Stimulated activated CD4-positive, alpha-beta T cell treated with anti-CD3 and anti-CD28 coated beads, Interleukin-1b, Interleukin-23, amount 100 ng/mL, for 1 hour (primary cell): ENCODE measurements at places on chromosomes 2 and 18.

DNA sequence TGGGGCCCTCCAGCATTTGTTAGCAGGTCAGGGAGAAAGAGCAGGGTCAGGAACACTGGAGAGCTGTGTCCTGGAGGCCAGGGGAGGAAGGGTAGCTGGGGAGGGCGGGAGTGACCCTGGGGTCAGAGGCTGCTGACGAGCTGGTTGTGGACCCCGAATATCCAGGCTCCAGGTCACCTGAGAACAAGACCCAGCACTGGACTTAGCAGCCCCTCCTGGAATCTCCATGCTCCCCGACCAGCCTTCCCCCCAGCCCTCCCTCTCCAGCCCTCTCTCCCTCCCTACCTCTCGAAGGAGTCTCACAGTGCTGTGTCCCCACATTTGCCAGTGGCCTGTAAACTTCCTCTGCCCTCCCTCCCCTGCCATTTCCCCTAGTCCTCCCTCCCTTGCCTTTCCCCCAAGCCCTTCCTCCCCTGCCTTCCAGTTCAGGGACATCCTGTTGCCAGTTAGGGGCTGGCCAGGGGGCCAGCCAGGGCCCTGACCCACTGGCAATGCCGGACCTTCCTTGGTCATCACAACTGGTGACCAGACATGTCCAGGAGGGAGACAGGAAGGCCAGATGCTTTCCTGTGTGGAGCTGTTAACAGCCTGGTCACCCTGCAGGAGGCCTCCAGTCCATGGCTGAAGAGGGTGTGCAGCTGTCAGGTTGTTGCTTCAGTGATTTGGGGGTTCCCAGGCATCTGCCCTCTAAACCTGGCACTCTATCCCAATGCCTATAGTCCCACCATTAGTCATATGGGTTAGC lies 50.0 kb upstream of the FAHD2A start:
- DNase-seq: no peak

- no peak for DNase-seq
Observed at GRCh38 chr2:98026927-98027522, 31.3 kb upstream of the TMEM131 start.

DNA sequence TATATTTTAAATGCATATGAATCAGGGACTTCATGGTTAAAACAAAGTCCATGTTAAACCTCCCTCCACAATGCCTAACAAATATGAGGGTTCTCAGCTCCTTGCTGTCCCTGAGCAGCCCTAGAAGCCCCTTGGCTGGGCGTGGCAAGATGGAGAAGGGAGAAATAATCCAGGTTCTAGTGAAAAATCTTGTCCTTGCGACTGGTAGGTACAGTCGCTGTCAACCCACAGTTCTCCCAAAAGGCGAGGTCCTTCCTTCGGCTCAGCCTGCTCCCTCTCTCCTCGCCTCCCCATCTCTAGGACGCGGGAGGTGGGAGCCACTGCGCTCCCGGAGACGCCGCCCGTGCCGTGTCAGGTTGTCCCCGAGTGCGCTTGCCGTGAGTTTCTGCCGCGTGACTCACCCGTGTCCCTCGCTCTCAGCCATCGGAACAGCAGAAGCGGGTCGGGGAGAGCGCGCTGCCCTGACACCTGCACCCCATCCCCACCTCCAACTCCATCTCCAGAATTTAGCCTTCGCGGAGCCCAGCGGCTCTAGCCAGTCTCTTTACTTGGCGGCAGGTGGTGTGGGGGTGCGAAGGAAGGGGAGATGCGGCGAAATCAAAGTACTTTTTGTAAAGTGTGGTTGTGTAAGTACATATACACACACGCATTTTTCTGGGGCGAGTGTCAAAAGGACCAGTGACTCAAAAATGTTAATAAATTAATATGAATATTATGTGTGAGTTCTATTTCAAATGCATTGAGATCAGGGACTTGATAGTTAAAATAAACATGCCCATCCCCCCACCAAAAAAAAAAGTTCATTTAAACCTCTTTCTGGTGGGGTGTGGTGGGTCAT lies 65.1 kb upstream of the TMEM17 start:
- DNase-seq: no peak

- no peak for DNase-seq
Observed at GRCh38 chr2:8821276-8822217, 15.9 kb downstream of the KIDINS220 start.

- DNase-seq: no peak
Observed at GRCh38 chr2:160491911-160492371, 1.7 kb downstream of the RBMS1 start.

DNA sequence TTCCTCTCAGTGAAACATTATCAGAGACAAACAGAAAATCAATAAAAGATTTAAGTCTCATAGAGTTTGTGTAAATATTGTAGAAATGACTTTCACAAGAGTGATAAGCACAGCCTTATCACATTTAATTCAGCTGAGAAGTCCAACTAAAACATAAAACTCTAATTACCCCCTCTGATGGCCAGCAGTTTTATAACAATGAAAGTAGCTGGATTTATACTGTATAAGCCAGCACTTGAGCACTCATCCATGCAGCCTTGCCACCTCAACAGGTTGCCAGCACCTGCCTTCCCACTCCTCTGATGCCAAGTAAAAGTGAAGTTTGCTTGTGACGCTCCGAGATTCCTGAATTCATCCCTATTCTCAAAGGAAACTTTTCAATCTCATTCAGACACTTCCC lies 103.0 kb upstream of the STK39 start:
- DNase-seq: no peak
